ENCODE measurements at places on chromosomes 7 and 10.

DNA sequence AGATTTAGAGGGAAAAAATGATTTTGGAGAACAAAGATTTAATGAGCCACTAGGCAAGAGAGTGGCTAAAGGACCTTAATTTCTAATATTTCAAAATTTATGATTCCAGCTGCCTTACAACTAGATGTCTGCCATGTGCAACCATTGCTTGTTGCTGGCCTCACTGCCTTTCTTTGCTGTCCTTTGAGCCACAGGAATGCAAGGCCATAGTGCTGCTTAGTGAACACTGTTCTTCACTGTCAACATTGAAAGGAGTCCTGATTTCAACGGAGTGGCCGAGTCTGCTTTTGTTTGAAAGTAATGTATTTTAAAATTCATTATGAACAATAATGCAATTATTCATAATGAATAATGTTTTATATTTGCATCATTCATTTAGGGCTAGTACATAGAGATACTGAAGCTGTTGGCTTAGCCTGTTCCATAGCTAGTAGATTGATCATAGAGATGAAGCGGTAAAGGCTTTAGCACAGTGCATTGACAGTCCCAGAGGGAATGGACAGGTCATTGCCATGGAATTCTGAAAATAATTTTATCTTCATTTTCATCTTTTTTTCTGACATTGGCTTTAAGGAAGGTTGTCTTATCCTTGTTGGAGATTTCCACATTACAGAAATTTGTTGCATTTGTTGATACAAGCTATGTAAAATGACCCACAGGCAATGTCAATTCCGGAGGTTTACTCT lies 544.1 kb downstream of the AUTS2 start:
- DNase-seq = no peak

DNA sequence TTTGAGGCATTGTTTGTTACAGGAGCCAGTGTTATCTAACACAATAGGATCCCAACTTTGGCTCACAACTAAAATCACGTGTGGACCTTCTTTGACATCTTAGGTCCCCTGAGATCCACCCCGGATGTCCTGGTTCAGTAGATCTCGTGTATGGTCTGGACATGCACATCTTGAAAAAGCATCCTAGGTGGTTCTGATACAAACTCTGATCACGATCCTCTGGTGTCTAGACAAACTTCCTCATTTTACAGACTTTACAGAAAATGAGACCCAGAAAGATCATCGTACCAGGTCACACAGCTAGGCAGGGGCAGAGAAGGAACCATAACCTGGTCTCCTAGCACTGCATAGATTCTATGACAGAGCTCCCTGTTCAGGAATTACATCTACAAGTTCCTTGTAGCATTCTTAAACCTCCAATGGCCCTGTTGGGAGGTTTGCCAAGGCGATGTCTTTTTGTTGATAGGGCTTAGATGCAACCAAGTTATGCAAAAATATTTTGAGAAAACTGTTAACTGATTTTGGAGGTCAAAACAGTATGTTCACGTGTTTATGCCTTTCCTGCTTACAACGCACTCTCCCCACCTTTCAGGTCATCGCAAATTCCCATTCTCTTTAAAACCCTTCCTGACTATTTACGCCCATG lies 30.8 kb upstream of the CHST15 start:
- DNase-seq = no peak

GRCh38 chr10:11827414-11827813 lies 4.3 kb downstream of the PROSER2 start:
- no peak for DNase-seq

DNA sequence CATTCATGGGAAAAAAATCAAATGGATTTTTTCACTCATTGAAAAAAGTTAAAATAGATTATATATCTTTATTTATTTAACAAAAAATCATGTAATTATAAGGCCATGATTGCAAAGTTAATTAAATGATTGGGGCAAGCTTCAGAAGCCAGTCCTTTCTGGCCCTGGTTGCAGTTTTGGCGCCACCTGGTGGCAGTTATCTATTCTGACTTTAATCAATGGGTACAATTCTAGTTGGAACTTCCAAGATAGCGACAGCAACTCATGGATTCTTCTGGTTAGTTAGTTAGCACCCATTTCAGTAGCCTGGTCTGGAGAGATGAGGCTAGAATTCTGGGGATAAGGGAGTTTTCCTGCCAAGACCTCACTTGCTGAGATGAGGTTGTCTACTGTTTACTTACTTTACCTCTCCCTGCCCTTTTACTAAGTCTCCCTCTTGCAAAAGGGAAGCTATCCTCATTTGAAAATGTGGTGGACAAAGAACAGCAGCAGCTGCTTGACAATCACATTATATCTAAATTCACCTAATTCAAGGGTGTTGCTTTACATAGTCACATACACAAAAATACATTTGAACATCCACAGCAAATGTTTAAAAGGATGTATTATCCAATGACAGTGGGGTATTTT lies 42.3 kb downstream of the NOC3L start:
- peak; percentile 39 for DNase-seq

GRCh38 chr10:16945593-16945992 lies 128.4 kb upstream of the RSU1 start:
- no peak for DNase-seq

DNA sequence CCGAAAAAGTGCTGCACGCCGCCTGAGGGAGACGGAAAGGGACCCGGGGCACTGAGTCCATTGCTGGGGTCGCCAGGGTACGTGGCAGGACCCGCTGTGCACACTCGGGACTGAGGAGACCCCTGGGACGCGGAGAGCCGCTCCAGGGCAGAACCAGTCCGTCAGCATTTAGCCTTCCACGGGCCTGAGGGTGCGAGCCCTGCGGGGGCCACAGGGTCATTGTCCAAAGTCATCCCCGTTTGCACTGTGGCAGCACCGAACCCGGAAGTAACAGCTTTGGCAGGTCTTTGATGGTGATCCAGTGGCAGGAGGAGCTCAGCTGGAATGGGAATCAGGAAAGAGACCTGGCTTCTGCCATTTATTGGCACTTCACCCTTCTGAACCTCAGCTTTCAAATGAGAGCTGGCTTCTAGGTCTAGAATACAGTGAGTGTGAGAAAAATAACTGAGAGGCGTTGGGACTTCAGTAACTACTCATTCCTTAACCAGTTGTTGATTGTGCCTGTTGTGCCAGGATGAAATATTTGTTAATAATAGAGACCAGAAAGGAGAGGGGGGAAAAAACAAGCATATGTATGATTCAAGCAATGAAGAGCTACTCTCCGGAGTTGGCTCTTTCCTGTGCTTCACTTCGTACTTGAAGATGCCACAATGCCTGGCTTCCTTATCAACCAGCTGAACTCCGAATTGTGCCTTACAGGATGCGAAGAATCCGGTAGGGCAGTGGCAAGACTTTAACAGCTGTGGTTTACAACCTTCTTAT lies 811 bp upstream of the ARHGAP12 start:
- no peak for DNase-seq
